ENCODE measurements at places on chromosomes 4 and X. TPM values are rescaled to one million over a fixed set of nuclear protein-coding genes. Genes with fewer than 3 reads are reported as not detected.
A peak's percentile ranks its signal among the peaks of the same experiment; 100 is the strongest.

GPRASP1 gene
- 2.7 TPM for total RNA-seq

TRPC5OS gene
- total RNA-seq, result not detected

GRCh38 chrX:105191878-105192277, 28.6 kb downstream of the TEX13A start:
- DNase-seq, result no peak

- DNase-seq, result no peak
These were observed 159.3 kb upstream of the ETNPPL start for GRCh38 chr4:108922191-108922590.

- no peak for DNase-seq
These were observed 281.0 kb upstream of the MAOA start for GRCh38 chrX:43375136-43375535.

GRCh38 chr4:10009861-10010500, 11.3 kb downstream of the SLC2A9 start:
- DNase-seq, result no peak

DNA sequence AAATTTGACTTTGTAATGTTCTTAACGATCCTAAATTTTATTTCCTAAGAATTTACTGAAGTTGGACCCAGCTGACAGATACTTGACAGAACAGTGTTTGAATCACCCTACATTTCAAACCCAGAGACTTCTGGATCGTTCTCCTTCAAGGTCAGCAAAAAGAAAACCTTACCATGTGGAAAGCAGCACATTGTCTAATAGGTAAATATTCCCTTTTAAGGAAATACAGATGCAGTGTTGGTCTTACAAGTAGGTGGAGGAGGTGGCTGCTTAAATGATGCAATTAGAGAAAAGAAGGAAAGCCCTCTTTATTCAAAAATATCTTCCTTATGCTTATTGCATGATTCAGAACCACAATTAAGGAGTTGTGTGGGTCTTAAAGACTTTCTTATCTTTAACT, 73.5 kb downstream of the RS1 start:
- peak; percentile 12 for DNase-seq
